Ureter (tissue), 1 donor: ENCODE measurements at places on chromosomes 7 and 10.

GRCh38 chr7:28405662-28406061 is 6.7 kb upstream of the CREB5 start:
- peak; percentile 49 for DNase-seq

GRCh38 chr7:81161451-81162075 is 242.7 kb upstream of the SEMA3C start:
- no peak for DNase-seq

DNA sequence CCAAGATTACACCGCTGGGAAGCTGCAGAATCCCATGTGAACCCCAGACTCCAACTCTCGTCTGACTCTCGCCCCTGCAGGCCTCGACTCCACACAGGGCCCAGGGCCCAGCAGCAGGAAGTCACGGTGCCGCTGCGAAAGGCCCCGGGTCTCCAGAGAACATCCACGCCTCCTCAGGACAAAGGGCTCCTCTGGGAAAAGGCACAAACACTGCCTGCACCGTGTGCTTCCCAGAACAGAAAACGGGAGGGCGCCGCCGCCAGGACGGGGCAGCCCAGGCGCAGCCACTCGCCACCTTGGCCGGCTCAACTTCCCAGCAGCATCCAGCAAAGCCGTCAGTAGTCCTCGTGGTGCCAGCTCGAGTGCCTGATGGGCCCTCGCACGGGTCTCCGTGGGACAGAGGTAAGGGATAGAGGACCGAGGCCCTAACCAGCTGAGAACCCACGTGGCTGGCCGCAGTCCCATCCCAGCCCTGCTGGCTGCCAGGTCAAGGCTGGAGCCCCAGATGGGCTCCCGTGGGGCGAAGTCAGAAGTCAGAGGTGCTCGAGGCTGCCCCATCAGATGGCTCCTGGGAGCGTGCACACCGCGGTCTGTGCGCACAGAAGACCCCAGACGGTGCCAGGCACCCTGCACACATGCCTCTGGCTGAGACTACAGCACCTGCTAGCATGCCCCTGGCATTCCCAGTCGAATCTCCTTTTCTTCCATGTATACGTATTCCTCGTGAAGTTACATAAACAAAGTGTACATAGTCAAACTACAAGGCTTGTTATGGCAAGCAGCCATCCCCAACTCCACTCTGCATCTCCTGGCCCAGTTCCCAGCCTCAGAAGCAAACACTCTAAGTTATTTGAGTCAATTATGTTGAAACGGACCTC is 60.2 kb downstream of the MAD1L1 start:
- DNase-seq: peak; percentile 66

- no peak for DNase-seq
Measured at GRCh38 chr10:103231047-103231551, 14.6 kb upstream of the RPEL1 start.

GRCh38 chr10:1461016-1461415 is 276.3 kb downstream of the ADARB2 start:
- DNase-seq: no peak

- DNase-seq: peak; percentile 59
Measured at GRCh38 chr7:112770051-112770450, 20.1 kb downstream of the TMEM168 start.

DNA sequence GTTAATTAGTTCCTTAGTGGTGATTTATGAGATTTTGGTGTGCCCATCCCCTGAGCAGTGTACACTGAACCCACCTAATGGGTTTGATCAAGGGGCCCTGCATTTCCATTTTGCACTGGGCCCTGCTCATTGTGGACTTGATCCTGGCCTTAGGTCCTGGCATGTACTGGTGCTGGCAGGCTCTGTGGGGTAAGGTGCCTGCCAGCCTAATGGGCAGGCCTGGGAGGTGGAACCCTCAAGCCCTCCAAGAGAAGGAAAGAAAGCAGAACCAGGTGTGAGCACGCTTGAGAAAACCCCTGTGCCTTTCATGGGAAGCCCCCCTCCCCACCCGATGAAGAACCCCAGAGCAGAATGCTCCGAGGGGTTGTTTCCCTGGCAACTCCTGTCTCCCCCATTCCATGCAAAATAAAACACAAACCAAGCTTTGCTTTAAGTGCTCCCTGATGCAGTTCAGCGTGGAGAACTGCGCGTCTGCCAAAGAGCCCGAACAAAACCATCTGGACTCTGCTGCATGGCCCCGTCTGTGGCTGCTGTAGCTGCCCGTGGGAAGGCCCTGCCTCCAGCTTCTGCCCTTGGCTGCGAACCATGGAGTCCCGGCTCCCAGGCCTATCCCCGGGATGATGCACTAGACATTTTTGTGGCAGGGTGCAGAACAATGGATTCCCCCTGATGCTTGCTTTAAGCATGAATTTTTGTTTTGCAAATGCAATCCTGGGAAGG is 123.3 kb downstream of the PRPF18 start:
- DNase-seq: no peak

GRCh38 chr7:64643566-64643965 is 22.4 kb upstream of the ZNF107 start:
- DNase-seq: no peak

DNA sequence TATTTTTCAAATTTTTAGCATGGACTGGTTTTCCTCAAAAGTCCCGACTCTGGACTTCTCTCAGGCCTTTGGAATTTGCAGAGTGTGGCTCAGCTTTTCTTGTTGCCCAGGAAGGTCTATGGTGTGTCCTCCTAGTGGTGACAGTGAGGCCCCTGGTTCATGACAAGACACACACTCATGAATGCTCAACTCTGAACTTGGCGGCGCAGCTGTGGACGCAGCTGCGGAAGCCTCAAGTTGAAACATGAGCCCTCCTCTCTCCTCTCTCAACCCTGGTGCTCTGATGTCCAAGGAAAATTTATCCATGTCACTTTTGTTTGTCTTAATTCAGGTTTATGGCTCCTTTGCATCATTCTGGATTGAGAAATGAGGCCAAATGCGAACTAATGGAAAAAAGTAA is 183.9 kb downstream of the HECW1 start:
- DNase-seq: no peak

- DNase-seq: no peak
Measured at GRCh38 chr10:91108820-91109219, 111.6 kb upstream of the PCGF5 start.

DNA sequence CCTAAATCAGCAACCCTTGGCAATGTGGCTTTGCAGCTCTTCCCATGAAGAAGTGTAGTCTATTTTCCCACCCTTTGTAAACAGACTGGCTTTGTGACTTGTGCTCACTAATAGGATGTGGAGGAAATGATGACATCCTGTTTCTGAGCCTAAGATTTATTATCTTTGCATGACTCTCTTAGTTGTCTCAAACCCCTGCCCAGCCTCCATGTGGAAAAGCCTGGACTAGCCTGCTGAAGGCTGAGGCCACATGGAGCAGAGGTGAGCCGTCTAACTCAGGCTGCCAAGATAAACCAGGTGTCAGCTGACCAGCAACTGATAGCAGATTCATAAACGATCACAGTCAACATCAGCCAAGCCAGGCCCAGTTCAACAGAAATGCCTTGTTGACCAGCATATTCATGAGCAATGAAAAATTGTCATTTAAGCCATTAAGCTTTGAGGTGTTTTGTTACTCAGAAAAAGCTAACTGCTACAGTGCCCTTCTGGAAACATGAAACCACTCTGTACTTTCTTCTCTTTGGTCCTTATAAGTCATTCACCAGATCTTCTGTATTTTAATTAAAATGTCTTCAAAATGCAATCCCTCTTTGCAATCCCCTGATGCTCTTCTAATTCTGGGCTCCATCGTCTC is 586.3 kb upstream of the ANKRD30A start:
- no peak for DNase-seq

GRCh38 chr10:42556931-42557330 is 81.4 kb downstream of the ZNF33B start:
- DNase-seq: no peak

DNA sequence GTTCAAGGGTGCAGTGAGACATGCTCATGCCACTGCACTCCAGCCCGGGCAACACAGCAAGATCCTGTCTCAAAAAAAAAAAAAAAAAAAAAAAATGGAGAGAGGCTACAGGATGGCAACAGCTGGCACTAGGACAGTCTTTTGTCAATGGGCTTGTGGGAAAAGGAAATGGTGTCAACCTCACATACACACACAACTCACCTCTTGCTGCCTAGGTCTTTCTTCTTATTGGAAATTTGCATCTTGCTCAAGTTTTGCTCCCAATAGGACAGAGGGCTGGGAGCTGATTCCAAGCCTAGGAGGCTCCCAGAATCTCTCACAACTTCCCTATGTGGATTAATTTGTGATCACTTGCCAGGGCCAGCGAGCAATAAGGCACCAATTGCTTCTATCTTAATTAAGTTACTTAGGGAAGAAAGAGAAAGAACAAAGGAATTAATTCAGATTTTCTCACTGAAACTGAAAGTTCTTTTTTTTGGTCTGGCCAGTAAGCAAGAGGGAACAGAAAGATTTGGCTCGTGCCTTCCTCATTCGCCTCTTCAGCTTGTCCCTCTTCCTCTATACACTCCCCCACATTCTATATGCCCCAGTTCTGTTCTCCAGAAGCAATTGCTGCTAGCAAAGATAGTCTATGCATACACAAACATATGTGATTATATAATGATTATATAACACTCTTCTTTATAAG is 33.8 kb downstream of the MAP3K8 start:
- DNase-seq: no peak

DNA sequence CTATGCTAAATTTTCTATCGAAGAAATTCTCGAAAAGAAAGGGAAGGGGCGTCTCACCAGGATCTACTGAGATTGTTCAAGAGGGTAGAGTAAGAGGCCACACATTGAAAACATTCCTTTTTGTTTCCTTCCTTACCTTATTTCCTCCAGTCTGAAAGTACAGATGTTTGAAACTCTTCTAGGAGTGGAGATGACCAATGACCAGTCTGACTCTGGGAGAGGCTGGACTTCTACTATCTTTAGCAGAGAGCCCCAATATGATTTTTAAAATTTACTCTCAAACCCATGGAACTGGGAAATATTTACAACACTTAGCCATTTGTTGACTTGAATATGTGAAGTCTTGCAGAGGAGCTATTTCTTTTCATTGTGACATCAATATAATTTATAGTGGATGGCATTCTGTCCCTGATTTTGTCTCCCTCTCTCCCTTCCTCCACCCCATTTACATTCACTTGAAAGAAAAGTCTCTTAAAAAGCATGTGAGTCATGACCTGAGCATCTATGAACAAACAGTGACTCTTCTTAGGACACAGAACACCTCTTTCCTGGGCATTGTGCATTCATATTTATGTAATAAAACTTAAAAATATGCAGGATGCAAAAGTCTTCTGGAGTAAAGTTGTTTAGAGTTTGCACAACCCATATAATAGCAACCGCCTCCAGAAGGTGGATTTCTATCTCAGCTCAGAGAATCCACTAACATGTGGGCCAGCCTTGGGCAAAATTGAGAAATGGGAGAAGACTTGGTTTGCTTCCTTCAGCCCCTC is 31.2 kb upstream of the BMPER start:
- no peak for DNase-seq

- DNase-seq: no peak
Measured at GRCh38 chr7:4135301-4135700, 546.8 kb upstream of the FOXK1 start.

DNA sequence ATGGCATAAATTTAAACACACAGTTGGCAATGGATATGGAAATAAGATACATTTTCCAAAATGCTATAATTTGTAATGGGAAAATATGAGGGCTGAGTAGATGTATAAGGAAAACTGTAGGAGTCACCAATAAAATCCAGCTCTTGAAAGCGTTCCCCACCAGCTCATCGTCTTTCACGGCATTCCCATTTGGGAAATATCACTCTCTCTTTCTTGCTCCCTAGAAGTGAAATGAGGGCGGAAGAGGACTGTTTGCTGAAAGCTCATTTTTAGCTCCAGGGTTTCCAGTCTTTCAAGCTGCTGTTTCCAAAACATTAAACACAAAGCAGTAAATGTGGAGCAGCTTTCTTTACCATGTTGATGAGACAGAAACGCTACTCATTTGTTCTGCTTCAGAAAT is 104.6 kb upstream of the SFMBT2 start:
- DNase-seq: no peak

DNA sequence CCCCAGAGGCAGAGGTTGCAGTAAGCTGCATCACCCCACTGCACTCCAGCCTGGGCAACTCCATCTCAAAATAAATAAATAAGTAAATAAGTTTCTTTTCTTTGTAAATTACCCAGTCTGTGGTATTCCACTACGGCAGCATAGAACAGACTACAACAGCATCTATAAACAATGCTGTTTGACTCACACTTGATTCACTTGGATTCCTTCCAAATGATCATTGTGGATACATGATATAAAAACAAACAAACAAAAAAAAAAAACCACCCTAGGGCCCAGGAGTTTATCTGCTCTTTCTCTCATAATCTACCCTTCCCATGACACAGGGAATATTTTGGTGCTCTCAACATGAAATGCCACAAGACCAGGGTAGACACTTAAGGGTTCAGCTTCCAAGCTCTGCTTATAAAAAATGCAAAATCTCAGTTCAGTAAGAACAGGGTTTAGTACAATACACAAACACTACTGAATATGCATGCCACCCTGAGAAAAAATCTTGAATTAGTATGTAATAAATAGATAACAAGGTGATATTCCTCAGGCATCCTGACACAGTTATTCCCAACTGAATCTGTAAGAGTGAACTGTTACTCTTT is 200.9 kb downstream of the FAM107B start:
- DNase-seq: no peak
